Right ventricle myocardium inferior (tissue), 1 donor: ENCODE measurements at places on chromosomes 12 and 14.

DNA sequence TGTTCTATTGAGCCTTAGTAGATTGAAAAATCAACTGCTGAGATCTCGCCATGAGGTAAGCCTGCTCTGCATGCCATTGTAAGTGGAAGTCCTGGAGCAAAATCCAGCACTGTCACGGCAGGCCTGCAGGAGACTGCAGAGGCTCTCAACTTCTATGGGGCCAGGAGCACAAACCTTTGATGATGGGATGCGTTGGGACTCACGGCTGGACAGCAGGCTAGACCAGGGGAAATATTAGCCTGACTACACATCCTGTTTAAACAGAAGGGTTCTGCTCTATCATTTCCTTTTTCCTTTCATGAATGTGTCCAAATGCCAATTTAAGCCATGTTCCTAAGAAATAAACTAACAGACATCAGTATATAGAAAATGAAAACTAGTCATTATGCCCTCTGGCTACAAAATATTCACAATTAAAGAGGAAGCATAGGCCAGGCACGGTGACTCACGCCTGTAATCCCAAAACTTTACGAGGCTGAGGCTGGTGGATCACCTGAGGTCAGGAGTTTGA, 33.9 kb upstream of the RASSF8 start:
- DNase-seq, result no peak

DNA sequence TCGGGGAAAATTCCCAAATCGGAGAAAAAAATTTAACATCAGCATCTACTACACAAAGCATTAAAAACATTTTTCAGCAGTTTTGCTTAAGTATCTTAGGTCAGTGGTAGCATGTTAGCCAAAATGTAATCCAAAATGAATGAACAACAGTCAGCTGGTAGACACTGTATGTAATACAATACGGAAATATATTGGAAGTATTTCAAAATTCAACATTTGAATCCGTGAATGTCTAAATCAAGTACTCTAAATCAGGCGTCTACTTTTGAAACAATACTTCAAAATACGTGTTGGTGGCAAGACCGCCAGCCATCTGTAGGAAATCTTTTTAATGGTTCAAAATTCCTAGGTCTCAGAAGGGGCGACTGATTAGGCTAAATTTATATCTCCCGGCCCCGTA, 1.1 kb downstream of the SCAF11 start:
- DNase-seq, result no peak

DNA sequence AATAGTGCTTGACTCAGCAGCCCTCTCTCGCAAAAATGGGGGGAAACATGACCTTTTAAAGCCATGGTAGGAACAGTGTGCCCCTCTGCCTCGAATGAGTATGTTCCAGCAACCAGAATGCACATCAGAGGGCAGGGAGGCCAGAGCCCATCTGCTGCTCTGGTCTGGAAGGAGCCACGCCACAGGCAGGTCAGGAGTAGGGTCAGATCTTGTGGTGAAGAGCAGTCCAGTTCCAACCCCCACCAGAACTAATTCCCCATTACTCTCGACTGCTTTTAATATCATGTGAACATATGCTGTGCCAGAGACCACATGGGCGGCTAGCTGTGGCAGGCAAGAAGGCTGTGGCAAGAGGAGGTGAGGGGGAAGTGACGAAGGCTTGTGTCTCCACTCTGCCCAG, 34.6 kb upstream of the TMX1 start:
- no peak for DNase-seq

DNA sequence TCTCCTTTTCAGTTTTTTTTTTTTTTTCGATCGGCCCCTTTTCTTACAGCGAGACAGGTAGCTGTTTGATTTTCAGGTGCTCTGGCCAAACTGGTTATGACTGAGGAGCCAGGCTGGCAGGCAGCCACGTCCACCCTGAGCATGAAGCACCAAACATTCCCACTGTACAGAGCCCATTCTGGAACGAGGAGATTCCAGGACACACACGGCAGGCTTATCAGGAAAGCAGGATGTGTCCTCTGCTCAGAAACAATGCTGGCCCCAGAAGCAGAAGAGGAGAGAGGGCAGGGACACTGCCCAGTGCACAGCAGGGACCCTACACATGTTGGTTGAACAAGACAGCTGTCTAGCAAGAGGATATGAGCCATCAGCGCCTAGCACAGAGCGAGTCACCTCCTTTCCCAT, 3.7 kb upstream of the KRT2 start:
- no peak for DNase-seq

DNA sequence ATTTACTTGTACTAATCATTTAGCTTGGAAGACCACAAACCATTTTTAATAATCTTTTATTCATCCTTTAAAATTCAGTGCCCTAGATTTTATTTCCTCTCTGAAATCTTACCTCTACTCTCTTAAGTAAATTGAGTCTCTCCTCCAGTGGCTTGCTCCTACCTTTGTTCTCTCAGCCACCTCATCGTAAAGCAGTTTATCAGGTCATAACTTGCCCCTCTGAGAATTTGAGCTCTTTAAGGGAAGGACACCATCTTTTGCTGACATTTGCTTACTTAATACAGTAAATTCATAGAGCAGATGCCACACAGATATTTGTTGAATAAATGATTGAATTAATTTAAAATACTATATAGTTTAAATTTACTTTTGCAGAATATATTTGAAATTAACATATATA, 794.3 kb downstream of the C12orf50 start:
- DNase-seq, result no peak

DNA sequence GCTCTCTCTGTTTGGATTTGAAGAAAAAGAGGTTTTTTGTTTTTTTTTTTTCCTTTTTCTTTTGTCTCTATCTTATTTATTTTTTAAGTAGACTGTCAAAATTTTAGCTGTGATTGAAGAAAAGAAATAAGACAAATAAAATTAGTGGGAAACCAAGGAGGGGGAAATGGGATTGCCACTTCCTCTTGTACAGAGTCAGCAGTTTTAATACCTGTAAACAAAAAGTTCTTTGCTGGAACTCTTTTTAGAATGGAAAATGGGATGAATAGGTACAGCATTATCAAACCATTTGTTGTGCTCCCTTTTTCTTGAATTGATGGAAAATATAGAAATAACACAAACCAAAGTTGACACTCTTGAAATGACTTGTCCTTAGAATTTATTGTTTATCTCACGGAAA, 680.7 kb downstream of the DIO2 start:
- DNase-seq, result no peak

DNA sequence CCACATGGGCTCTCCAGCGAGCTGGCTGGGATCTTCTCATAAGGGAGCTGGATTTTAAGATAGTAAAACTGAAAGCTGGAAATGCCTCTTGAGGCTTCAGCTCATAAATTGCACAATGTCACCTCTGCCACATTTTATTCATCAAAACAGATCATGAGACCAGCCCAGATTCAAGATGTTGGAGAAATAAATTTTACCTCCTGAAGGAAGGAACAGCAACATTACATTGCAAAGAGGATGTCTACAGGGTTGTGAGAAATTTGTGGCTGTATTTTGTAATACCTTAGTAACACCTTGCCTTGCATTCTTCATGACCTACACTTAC, 43.1 kb upstream of the KRR1 start:
- DNase-seq, result no peak

- DNase-seq, result no peak
Observed at GRCh38 chr12:25743679-25744215, 190.7 kb upstream of the LMNTD1 start.

- DNase-seq, result no peak
Observed at GRCh38 chr12:67578976-67579661, 69.4 kb upstream of the DYRK2 start.

DNA sequence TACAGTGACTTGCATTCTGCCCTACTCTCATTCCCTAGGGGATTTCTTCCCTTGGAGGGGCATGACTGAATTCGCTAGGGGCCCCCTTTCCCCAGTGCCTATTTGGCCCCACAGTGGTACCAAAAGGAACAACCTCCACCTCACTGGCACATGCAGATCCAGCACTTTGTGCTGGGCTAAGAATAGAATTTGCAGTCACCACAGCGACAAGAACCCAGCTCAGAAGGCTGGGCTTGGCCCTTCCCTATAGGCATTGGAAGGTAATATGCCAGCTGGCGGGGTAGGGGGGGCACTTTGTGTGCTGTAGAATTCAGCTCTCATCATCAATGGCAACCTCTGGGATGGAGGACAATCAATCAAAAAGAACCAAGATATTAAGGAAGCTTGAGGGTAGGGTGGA, 13.9 kb downstream of the BAZ2A start:
- DNase-seq, result no peak

- DNase-seq, result no peak
Observed at GRCh38 chr14:23645812-23646647, 9.9 kb downstream of the DHRS2 start.
